Stimulated activated CD8-positive, alpha-beta memory T cell treated with anti-CD3 and anti-CD28 coated beads, Interleukin-4, amount 100 ng/mL, for 48 hours (primary cell): ENCODE measurements at places on chromosomes 4 and X.

DNA sequence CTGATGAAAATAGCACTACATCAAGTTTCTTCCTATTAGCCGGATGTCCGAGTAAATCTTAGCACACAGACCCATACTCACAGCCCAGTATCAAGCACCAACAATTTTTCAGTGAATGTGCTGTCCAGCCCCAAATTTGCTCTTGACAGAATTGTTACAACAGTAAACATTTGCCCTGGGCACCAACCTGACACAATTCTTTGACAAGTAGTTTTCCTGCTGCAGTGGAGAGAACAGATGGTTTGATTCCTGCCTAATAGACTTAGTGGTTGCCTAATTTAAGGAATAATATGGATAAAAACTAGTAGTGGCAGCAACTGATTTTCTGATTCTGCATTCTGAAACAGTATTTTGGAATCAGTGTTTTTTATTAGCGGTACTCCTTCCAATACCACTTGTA, 253.6 kb downstream of the SLC39A8 start:
- no peak for DNase-seq

DNA sequence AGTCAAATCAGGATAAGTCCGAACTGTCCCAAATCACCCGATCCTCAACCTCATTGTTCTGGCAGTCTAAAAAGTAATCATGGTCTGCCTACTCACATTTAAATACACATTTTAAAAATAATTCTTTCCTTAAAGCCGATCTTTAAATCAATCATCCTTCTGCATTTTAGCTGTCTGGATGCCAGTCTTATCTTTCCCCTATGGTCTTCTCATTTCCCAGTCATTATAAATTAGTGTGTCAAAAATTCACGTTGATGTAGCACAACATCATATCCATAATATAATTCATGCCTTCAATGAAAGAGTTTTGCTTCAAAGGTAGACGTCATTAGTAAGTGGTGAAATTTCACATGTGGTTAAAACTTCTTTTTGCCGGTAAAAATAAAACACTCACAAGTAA, 108.1 kb upstream of the FRG1 start:
- no peak for DNase-seq

DNA sequence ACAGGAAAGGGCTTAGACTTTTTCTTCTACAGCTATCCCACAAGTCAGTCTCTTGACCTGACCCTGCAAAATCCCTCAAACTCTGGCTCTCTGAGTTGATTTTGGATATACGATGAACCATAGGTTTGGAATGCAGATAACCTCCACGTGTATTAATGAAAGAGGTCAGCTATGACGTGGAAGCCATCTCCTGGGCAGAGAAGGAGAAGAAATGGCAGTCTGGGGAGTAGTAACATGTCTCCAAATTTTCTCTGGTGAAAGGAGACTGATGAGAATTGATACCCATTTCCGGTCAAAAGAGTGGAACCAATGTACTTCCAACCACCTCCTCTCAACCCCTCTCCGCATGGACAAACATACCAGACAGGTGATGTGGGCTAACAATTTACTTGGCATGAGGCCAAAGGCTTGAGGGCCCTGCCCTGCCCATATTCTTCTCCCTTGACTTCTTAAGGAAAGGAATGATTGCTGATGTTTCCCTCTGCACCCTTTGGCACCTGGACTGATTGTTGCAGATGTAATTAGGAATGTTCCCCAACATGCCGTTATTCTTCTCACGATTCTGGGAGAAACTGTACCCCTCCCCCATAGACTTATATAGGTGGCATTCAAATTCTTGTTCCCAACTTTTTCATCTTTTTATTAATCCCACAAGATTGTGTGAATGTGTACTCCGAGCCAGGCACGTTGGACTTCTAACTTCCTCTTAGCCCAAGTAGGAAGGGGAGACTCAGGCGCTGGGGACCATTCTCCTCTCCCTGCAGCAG, 580 bp upstream of the PLS3 start:
- DNase-seq: no peak

GRCh38 chr4:8053688-8054449, 104.7 kb downstream of the ABLIM2 start:
- no peak for DNase-seq

GRCh38 chr4:40178672-40179071, 18.2 kb upstream of the RHOH start:
- DNase-seq: no peak
